Germinal center (tissue), 1 donor: ENCODE measurements at places on chromosomes 16 and 17.

DNA sequence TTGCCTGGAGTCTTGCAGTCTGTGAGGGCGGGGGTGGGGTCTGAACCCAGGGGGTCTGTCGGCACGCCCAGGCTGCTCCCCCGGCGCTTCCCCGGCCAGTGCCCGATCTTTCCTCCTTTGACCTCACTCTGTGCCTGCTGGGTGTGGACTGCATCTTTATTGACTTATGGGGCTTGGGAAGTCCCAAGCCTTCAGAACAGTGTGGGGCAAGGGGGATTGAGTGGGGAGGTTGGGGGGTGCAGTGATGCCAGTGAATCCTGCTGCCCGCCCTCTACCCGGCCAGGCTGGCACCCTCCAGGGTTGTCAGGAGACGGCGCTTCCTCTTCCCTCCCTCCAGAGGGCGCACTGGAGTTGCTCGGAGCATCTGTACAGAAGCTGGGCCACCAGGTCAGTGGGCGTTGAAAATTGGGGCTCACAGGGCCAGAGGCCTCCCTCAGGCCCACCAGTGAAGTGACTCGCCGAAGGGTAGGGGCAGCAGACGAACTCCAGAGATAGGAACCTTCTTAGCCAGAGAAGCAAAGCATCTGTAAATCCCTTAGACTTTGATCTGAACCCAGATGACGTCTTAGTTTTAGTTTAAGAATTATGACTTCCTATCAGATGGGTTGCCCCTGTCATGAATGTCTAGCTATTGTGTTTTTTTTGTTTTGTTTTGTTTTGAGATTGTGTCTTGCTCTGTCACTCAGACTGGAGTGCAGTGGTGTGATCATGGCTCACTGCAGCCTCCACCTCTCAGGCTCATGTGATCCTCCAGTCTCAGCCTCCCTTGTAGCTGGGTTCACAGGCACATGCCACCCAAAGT, 184.8 kb upstream of the CIBAR2 start:
- peak; percentile 64 for DNase-seq

DNA sequence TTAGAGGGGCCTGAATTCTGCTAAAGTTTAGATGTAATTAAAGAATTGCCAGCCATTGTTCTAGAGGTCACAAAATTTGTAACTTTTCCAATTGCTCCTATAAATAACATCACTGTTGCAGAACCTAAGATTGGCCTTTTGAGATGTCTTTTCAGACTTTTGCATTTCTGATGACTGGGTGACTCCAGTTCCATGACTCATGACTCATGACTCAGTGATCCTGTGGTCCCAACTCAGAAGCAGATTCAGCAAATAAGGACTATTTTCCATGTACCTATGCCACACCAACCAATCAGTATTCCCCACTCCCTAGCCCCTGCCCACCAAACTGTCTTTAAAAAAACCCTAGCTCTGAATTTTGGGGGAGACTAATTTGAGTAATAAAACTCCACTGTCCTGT, 740.9 kb downstream of the CDH8 start:
- DNase-seq: no peak

DNA sequence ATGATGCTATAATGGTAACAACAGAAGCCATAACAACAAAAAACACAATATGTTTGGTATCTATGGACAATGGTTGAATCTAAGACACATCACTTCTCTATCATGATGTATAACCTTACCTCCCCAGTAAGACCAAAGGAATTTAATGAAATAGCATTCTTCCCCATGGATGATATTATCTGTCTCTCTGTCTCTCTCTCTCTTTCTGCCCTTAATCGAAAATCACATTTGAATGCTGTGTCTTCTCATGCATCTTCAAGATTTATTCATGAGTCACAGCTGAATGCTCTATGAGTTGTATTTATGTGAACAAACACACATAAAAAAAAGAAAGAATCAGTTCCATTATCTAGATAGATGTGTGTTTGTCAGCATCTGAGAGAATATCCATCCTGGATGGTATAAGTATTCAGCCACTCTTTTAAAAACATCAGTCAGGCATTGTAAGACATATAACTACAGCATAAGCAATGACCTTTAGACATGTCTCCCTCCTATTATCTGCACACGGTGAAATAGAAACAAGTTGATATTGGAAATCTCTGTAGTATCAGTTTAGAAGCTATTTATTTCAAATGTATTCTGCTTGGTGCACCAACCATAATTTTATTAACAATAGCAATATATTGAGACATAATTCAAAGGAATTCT, 433.3 kb downstream of the TOX3 start:
- DNase-seq: no peak

GRCh38 chr17:78562734-78563133, 14.5 kb downstream of the DNAH17 start:
- no peak for DNase-seq

DNA sequence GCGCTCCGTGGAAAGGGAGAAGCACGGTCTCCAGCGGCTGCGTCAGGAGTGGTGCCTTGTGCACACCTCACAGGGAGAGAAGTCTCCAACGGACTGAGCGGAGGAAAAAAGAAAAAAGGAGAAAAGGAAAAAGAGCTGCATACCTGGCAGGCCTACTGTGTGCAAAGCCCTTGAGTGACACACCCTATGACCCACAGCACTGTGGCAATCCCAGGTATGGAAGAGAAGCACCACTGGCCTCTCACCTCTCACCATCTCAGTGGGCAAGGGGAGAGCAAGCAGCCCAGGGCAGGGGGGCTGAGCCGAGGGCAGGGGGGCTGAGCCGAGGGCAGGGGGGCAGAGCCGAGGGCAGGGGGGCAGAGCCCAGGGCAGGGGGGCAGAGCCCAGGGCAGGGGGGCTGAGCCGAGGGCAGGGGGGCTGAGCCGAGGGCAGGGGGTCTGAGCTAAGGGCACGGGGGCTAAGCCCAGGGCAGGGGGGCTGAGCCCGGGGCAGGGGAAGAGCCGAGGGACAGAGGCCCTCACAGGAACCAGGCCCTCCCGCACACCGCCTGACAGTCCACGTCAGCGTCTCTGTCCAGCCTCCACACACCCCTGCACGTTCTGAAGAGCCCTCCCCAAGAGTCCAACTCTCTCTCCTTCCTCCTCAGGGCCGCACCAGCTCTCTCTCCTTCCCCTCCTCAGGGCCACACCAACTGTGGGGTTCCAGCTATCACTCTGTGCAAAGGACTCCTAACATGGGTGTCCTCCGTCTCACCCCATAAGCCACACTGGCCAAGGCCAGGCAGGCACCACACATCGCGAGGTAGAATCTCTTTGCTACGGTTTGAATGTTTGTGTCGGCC, 105.8 kb downstream of the ZNF778 start:
- no peak for DNase-seq

GRCh38 chr16:51035110-51035498, 116.0 kb downstream of the SALL1 start:
- no peak for DNase-seq

- no peak for DNase-seq
Measured at GRCh38 chr17:65115839-65116238, 21.3 kb upstream of the RGS9 start.

- no peak for DNase-seq
Measured at GRCh38 chr17:57201481-57201880, 54.8 kb upstream of the MSI2 start.

DNA sequence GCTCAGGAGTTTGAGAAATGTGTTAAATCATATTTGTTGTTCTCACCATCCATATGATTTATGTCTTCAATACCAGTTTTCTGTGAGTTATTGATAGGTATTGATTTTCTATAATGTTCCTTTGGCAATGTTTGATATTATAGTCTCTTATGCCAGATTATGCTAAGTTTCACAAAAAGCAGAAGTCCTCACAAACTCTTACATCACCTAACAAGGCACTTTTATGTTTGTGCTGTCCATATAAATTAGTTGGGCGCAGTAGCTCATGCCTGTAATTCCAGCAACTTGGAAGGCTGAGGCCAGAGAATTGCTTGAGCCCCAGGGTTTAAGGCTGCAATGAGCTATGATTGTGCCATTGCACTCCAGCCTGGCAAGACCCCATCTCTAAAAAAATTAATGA, 12.6 kb upstream of the UQCRC2 start:
- no peak for DNase-seq

- DNase-seq: peak; percentile 63
Measured at GRCh38 chr16:87855852-87856715, 13.2 kb downstream of the SLC7A5 start.

DNA sequence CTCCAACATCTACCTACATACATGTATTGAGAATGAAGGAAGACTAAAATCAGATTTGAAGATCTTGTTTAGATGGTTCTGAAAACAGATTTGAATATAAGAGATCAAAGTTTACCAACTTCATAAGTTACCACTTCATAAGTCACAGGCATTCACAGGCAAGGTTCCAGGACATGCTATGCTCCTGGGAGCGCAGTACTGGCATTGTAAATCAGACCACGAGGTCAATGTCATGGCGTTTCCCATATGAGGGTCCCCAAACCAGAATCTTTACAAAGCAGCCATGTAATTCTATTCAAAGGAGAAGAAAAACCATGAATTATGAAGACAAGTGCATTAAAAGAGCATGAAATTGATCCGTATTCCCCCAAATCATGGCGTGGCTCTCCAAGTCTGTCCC, 3.0 kb downstream of the CDH11 start:
- DNase-seq: no peak

- no peak for DNase-seq
Measured at GRCh38 chr17:77304051-77304745, 163.4 kb downstream of the SEC14L1 start.

GRCh38 chr16:65808790-65809189, 557.7 kb upstream of the CDH5 start:
- no peak for DNase-seq

DNA sequence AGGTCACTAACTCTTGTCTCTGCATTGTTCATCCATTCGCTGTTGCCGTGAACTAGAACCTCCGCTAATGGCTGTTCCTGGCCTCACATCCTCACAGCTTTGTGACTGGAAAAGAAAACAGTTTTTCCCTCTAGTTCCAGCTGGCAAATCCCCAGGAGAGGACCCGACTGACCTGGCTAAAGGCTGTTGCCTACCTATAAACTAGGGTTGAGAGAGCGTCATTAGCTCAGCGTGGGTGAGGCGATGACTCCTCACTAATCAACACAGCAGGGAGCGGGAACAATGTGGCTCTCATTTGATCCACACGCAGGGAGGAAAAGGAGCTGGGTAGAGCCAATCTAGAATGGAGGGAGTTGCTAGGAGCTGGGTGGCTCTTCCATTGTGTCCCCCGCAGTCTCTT, 282.1 kb upstream of the IRX5 start:
- no peak for DNase-seq

- no peak for DNase-seq
Measured at GRCh38 chr16:1108299-1109252, 12.5 kb upstream of the C1QTNF8 start.

DNA sequence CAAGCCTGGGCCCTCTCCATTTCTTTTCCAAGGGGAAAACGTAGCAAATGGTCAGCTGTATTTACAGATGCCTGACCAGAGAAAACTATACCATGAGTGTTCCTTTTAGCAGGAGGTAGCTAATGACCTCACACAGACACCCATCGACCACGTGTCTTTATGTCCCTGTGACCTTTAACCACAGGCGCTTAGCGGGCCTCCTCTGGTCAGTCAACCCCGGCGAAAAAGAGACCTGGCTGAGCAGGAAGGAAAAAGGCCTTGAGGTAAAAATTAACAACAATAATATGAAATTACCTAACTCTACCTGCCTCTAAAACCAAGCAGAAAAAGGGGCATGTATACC, 9.1 kb downstream of the NUDT16L1 start:
- DNase-seq: no peak

GRCh38 chr17:12510535-12510934, 155.2 kb upstream of the MYOCD start:
- no peak for DNase-seq
